ENCODE measurements at places on chromosomes 12 and 14.

DNA sequence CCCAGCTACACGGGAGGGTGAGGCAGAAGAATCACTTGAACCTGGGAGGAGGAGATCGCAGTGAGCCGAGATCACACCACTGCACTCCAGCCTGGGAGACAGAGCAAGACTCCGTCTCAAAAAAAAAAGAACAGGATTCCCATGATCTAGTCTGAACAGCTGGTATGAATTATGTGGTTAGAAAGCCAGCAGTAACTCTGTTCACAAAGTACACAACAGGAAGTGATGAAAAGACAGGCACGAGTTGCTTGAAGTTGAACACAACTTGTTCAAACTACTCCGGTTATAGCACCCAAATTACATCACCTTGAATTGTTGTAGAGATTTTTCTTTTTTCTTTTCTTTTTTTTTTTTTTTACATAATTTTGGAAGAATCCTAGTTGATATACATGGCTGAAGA is 238.8 kb upstream of the RGS6 start:
- DNase-seq: no peak

DNA sequence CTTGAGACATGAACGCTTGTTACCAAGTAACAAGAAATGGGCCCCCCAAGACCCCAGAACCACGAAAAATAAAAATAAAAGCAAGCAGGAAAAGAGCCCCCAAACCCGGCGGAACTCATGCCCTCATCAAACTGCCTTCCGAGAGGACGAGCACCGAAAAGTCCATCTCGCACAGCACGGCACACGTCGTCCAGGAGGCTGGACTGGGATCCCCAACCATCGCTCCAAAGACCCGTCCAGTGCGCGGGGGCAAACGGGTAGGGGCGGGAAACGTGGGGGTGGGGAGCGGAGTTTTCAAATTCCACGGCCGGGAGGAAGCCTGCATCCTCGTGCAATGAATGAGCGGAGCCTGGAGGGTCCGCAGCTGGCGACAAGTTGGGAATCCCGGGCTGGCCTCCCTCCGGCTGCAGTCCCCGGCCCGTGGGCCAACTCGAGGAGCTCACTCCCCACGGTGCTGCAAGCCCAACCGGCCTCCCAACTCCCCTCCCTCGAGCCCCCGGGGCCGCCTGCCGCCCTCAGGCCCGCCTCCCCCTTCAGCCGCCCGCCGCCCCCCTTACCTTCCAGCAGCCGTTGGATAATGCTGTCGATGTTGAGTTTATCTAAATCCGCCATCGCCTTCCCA is 484 bp downstream of the PPP1CC start:
- peak; percentile 32 for DNase-seq

GRCh38 chr14:34711169-34711568 is 3.2 kb downstream of the CFL2 start:
- DNase-seq: no peak

DNA sequence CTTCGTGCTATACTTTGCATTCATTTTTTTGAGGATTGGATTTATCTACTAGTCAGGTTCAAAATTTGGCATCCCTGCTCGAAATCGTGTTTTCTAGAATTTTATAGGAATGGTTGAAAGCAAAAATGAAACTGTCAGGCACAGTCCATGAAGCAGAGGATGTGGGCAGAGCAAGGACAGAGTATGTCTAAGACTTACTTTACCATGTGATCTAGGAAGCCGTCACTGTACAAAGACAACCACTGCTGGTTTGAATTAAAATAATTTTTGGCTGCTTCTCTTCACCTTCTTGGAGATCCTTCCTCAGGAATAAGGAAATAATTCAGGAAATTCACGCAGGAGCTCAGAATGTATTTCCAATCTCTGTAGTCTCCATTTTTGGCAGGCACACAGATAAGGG is 31.6 kb upstream of the SGPP1 start:
- no peak for DNase-seq

GRCh38 chr12:109266106-109266879 is 42.8 kb downstream of the FOXN4 start:
- DNase-seq: no peak

- DNase-seq: no peak
Observed at GRCh38 chr14:23609001-23609400, 27.2 kb upstream of the DHRS2 start.

GRCh38 chr14:24060443-24060842 is 8.6 kb downstream of the CARMIL3 start:
- no peak for DNase-seq

- no peak for DNase-seq
Observed at GRCh38 chr12:10163084-10163483, 8.8 kb downstream of the OLR1 start.
